Spinal cord (tissue), 10 donors: ENCODE measurements at places on chromosomes 5 and 9. TPM values are rescaled to one million over a fixed set of nuclear protein-coding genes. Genes with fewer than 3 reads are reported as not detected.
A peak's percentile ranks its signal among the peaks of the same experiment; 100 is the strongest.

GRCh38 chr9:6545017-6545691 lies 100.4 kb downstream of the GLDC start:
- no peaks in the 10 kb centered on the region for H3K27me3 ChIP-seq
- DNase-seq = no peak
- H3K4me3 ChIP-seq = no peak overlapping the region
- H3K4me1 ChIP-seq = peaks cover 6% of the 10 kb centered on the region

DNA sequence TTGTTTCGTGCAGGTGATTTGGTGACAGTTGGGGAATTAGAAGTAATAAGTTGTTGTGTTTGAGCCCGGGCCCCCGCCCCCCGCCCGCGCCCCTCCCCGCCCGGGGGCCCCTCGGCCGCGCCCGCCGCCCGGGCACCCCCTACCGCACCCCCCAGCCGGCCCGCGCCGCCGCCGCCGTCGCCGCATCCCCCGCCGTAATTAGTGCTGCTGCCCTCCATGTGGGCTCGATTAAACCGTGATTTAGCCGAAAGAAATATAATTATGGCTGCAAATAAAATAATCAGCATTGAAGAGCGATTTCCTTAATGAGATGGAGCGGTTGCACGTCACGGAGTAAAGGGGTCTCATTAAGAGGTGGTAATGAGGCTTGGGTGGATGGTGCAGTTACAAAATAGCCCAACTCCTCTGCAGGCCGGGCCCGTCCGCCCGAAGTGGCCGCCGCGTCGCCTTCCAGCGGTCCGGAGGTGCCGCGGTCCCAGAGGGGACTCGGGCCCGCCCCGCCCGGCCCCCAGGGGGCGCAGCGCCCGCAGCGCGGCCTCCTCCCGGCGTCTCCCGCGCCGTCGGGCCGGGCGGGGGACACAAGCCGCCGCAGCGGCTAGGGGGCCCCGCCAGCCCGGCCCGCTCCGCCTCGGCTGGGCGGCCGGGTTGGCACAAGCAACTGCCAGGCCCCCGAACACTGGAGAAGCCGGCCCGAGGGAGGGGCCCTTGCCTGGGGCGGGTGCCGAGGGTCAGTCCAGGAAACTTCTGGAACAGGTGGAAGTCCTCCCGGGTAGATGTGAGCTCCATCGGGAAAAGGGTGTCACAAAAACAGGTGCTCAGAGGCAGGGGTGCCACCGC lies 6.9 kb upstream of the OTP start:
- H3K36me3 ChIP-seq = no peaks in the 10 kb centered on the region
- no peak overlapping the region for H3K27ac ChIP-seq
- no peak overlapping the region for H3K4me3 ChIP-seq

GRCh38 chr5:149609640-149610219 lies 28.4 kb downstream of the ARHGEF37 start:
- no peak overlapping the region for H3K27ac ChIP-seq
- H3K27me3 ChIP-seq = no peaks in the 10 kb centered on the region
- peaks cover 9% of the 10 kb centered on the region for H3K36me3 ChIP-seq
- H3K4me3 ChIP-seq = no peak overlapping the region

- DNase-seq = no peak
- no peaks in the 10 kb centered on the region for H3K36me3 ChIP-seq
- no peak overlapping the region for H3K27ac ChIP-seq
- H3K4me1 ChIP-seq = no peaks in the 10 kb centered on the region
- no peak overlapping the region for H3K4me3 ChIP-seq
- H3K27me3 ChIP-seq = no peaks in the 10 kb centered on the region
Measured at GRCh38 chr5:167507463-167508233, 783.8 kb upstream of the WWC1 start.

DNA sequence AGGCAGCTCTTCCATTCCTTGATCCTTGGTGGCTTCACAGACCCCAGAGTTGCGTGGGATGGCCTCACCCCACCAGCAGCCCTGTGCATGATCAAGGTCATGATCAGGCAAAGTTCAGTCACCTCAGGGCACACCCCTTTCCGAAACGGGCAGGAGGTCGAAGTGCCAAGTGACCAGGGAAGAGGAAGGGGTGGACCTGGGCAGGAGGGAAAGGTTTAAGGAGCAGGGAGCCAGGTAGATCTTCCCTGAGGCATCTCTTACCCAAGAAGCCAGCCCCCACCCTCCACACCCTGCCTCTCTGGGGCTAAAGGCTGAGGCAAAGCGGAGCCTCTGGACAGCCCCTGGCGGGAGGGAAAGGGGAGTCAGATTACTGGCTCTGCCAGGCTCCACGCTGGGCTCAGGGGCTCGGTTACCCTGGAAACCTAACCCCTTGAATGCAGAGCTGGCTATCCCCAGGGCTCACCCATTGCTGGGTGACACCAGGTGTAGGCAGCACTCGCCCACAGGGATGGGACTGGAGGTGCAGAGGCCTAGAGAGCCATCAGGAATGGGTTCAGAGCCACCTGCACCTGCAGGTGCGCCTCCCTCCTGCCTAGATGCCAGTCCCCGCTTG lies 3.6 kb downstream of the MGAT4B start:
- H3K4me1 ChIP-seq = peaks cover 44% of the 10 kb centered on the region
- H3K36me3 ChIP-seq = peaks cover 67% of the 10 kb centered on the region
- no peak for DNase-seq
- no peaks in the 10 kb centered on the region for H3K27me3 ChIP-seq
- no peak overlapping the region for H3K27ac ChIP-seq
- H3K4me3 ChIP-seq = no peak overlapping the region

DNA sequence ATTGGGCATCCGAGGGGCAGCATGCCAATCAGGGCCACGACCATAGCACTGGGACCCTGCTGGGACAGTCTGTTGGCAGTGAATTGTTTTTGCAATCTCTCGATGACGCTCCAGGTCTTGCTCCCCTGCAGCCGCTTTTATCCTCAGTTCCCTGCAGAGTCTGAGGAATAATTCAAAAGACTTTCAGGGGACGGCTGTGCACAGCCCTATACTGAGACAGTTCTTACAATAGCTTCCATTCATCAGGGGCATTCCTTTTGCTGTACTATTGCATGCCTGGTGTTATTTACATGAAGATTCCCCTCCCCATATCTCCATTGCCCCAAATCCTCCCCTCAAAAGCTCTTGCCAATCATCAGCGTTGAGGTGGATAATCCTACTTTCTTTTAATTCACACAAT lies 163.3 kb upstream of the WWC1 start:
- H3K4me1 ChIP-seq = peaks cover 11% of the 10 kb centered on the region
- DNase-seq = no peak
- H3K36me3 ChIP-seq = peaks cover 13% of the 10 kb centered on the region
- H3K4me3 ChIP-seq = no peak overlapping the region
- no peaks in the 10 kb centered on the region for H3K27me3 ChIP-seq

DNA sequence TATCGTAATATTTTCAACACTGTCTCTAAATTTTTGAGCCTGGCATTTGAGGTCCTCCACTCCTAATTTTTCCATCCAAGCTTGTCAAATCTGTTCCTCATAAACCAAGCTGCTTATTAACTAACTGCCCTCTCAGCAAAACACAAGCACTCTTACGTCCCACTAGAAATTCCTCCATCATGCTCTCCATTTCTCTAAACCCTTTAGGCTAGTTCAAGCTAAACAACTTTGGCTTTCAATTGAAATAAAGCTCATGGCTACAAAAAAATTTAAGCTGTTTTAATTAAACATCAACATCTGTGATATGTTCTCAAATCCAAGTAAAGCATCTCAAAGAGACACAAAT lies 45.7 kb downstream of the RNF145 start:
- no peaks in the 10 kb centered on the region for H3K27me3 ChIP-seq
- H3K4me1 ChIP-seq = no peaks in the 10 kb centered on the region
- no peak overlapping the region for H3K4me3 ChIP-seq
- H3K36me3 ChIP-seq = no peaks in the 10 kb centered on the region
- H3K27ac ChIP-seq = no peak overlapping the region
- no peak for DNase-seq

DNA sequence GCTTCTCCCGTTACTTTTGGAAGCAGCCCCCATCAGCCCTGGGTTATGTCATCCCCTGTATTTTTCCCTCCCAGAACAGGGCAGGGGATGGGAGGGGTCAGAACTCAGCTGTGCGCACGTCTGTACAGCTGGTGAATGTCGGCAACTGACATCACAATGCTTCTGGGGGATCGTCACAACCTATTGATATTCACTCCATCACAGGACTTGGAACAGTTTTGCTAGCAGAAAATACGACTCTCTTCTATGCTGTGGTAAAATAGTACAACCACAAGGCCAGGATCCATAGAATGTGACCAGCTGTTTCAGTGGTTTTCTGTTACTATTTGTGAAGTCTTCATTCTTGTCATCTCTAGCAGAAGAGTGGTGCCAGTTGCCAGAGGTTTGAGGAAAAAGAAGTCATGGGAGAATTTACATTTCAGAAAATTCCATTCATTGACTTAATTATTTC lies 77.1 kb upstream of the KLF4 start:
- no peaks in the 10 kb centered on the region for H3K27me3 ChIP-seq
- H3K36me3 ChIP-seq = no peaks in the 10 kb centered on the region
- no peak overlapping the region for H3K27ac ChIP-seq
- no peaks in the 10 kb centered on the region for H3K4me1 ChIP-seq

- H3K4me3 ChIP-seq = peak overlapping the region; percentile 43
- peaks cover 17% of the 10 kb centered on the region for H3K4me1 ChIP-seq
- H3K27ac ChIP-seq = peak overlapping the region; percentile 42
- peaks cover 31% of the 10 kb centered on the region for H3K27me3 ChIP-seq
Measured at GRCh38 chr5:140631831-140632365, 1.1 kb downstream of the CD14 start.

Gene SMIM27
- total RNA-seq = 27.8 TPM

Gene HSPA9
- 218 TPM for total RNA-seq

Gene CSF2
- total RNA-seq = not detected

Gene MED27
- total RNA-seq = 24.6 TPM

Gene ITGA1
- 22.1 TPM for total RNA-seq

Gene SH2D3C
- 11.6 TPM for total RNA-seq

Gene NR4A3
- 2.4 TPM for total RNA-seq
